Liver (tissue), 10 donors: ENCODE measurements at places on chromosomes 2 and 18. TPM values are rescaled to one million over a fixed set of nuclear protein-coding genes. Genes with fewer than 3 reads are reported as not detected.
A peak's percentile ranks its signal among the peaks of the same experiment; 100 is the strongest.

ANO7 gene
- polyA plus RNA-seq = 0.70 TPM

ABHD1 gene
- polyA plus RNA-seq = 2.0 TPM

TGFA gene
- polyA plus RNA-seq = 1.1 TPM

DNA sequence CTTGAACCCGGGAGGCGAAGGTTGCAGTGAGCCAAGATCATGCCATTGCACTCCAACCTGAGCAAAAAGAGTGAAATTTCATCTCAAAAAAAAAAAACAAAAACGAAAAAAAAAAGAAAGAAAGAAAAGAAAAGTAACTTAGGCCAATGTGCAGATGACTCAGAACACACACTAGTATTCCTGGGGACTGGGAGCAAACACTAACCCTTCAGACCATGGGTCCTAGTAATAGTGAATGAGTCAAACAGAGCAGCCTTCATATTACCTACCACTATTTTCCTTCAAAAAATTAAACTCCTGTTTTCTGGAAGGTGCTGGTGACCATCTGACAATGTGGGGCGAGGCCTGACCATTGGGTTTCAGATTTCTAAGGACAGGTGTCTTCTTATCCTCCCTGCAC lies 253.4 kb downstream of the PIEZO2 start:
- no peak overlapping the region for H3K4me3 ChIP-seq
- no peaks in the 10 kb centered on the region for H3K27me3 ChIP-seq
- DNase-seq = no peak
- peaks cover under 1% of the 10 kb centered on the region for H3K4me1 ChIP-seq
- H3K36me3 ChIP-seq = no peaks in the 10 kb centered on the region
- H3K27ac ChIP-seq = no peak overlapping the region

LYG2 gene
- not detected for polyA plus RNA-seq

UGT1A5 gene
- polyA plus RNA-seq = 1.8 TPM

DNA sequence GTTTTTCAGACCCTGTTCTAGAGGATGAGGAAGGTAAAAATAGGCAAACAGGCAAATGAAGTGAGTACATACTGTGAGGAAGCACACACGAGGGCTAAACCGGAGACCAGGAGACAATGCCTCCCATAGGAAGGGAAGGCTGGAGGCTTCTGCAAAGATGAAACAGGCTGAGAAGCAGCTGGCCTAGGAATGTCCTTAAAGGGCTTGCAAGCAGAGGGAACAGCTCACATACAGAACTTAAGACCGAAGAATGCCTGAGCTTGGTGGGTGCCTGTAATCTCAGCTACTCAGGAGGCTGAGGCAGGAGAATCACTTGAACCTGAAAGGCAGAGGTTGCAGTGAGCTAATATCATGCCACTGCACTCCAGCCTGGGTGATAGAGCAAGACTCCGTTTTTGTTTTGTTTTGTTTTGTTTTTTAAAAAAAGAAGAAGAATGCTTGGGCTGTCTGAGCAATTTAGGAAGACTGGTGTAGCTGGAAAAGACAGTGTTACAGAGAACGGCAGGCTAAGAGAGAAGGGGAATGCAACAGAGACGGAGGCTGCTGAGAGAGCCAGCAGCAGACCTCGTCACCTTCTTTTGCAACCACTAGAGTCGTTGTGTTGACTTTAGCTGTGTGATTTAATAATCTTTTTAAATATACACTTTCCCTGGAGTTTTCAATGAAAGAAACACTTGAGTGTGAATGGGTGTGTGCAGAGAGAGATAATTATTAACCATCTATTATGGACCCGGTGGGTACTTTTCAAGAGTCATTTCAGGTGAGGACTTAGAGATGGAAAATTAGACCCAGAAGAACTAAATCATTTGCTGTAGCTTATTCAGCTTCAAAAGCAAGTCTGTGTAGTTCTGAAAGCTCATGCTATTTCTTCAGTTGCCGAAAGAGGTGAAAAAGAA lies 232.8 kb downstream of the GALR1 start:
- peaks cover 8% of the 10 kb centered on the region for H3K27me3 ChIP-seq
- no peaks in the 10 kb centered on the region for H3K4me1 ChIP-seq
- no peak overlapping the region for H3K27ac ChIP-seq

DNA sequence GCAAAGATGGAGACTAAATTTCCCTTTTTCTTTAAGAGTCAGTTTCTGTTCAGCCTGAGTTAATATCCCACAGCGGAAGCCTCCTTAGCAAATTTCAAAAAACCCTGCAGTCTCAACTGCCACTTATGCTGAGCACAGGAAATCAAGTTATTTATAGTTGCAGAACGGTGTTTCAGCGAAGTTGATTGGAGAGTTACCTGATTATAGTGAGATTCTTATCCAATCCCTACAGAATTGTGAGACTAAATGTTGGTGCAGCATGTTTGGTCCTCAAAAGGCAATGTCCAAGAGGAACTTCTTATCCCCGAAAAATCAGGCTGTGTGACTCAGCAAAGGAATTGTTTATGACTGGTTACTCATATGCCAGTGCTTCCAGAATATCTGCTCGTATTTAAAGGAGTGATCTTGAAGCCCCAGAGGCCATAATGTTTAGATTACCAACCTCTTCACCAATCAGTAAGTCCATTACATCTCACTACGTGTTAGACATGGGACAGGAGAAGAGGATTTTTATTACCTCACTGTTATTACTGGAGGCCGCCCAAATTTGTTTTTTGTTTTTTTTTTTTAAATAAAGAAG lies 67.9 kb downstream of the LRRFIP1 start:
- no peak for DNase-seq
- H3K4me3 ChIP-seq = no peak overlapping the region
- H3K4me1 ChIP-seq = peaks cover 4% of the 10 kb centered on the region
- H3K27ac ChIP-seq = peak overlapping the region; percentile 61

- H3K36me3 ChIP-seq = no peaks in the 10 kb centered on the region
- DNase-seq = no peak
- peaks cover 5% of the 10 kb centered on the region for H3K4me1 ChIP-seq
- H3K4me3 ChIP-seq = no peak overlapping the region
- H3K27me3 ChIP-seq = no peaks in the 10 kb centered on the region
Observed at GRCh38 chr18:51107082-51107481, 77.1 kb downstream of the SMAD4 start.

- no peaks in the 10 kb centered on the region for H3K27me3 ChIP-seq
- H3K36me3 ChIP-seq = no peaks in the 10 kb centered on the region
- H3K4me1 ChIP-seq = peaks cover 4% of the 10 kb centered on the region
- DNase-seq = no peak
- no peak overlapping the region for H3K4me3 ChIP-seq
Observed at GRCh38 chr2:38277245-38278116, 99.6 kb downstream of the ATL2 start.

TRIM43 gene
- not detected for polyA plus RNA-seq

HOXD10 gene
- not detected for polyA plus RNA-seq

ZSWIM2 gene
- not detected for polyA plus RNA-seq

- no peaks in the 10 kb centered on the region for H3K27me3 ChIP-seq
- no peak overlapping the region for H3K4me3 ChIP-seq
- no peak overlapping the region for H3K27ac ChIP-seq
- no peaks in the 10 kb centered on the region for H3K4me1 ChIP-seq
Observed at GRCh38 chr2:224025874-224026273, 13.2 kb downstream of the SERPINE2 start.

- H3K27ac ChIP-seq = no peak overlapping the region
- H3K27me3 ChIP-seq = no peaks in the 10 kb centered on the region
- no peaks in the 10 kb centered on the region for H3K36me3 ChIP-seq
- no peak overlapping the region for H3K4me3 ChIP-seq
- no peaks in the 10 kb centered on the region for H3K4me1 ChIP-seq
Observed at GRCh38 chr2:9158786-9159779, 47.5 kb upstream of the ASAP2 start.

CYTIP gene
- polyA plus RNA-seq = 1.6 TPM
